ENCODE measurements at places on chromosomes 12 and 14. TPM values are rescaled to one million over a fixed set of nuclear protein-coding genes. Genes with fewer than 3 reads are reported as not detected.
A peak's percentile ranks its signal among the peaks of the same experiment; 100 is the strongest.

GRCh38 chr14:33904609-33905008, 46.3 kb downstream of the EGLN3 start:
- no peaks in the 10 kb centered on the region for H3K4me1 ChIP-seq
- no peak for DNase-seq
- no peak overlapping the region for H3K4me3 ChIP-seq

DNA sequence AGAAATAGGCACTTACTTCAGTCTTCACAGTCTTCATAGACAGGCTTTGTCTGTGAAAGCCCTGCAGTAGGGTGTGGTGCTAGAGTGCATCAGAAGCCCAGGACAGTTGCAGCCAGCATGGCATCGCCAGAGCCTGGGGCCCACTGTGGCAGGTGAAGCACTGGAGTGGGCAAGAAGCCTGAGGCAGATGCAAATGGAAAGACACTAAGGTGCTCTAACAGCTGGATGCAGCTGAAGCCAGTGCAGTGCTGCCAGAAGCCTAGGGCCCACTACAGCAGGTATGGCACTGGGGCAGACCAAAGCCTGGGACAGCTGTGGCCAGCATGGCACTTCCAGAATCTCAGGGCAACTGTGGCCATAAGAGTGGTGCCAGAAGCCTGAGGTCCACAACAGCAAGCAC, 358.6 kb downstream of the SYT1 start:
- H3K27ac ChIP-seq, result no peak overlapping the region
- no peak for DNase-seq
- H3K4me1 ChIP-seq, result no peaks in the 10 kb centered on the region
- H3K4me3 ChIP-seq, result no peak overlapping the region
- no peaks in the 10 kb centered on the region for H3K27me3 ChIP-seq
- H3K36me3 ChIP-seq, result no peaks in the 10 kb centered on the region

The TSPAN19 gene
- total RNA-seq, result not detected

The CACNA1C gene
- 0.14 TPM for total RNA-seq

GRCh38 chr12:111056618-111057521, 136.5 kb upstream of the MYL2 start:
- peak overlapping the region; percentile 17 for H3K4me3 ChIP-seq
- H3K27ac ChIP-seq, result peak overlapping the region; percentile 100
- peaks cover 26% of the 10 kb centered on the region for H3K36me3 ChIP-seq

GRCh38 chr12:130398100-130398848, 60.6 kb downstream of the PIWIL1 start:
- H3K4me3 ChIP-seq, result no peak overlapping the region
- no peak for DNase-seq
- no peaks in the 10 kb centered on the region for H3K36me3 ChIP-seq
- no peak overlapping the region for H3K27ac ChIP-seq

DNA sequence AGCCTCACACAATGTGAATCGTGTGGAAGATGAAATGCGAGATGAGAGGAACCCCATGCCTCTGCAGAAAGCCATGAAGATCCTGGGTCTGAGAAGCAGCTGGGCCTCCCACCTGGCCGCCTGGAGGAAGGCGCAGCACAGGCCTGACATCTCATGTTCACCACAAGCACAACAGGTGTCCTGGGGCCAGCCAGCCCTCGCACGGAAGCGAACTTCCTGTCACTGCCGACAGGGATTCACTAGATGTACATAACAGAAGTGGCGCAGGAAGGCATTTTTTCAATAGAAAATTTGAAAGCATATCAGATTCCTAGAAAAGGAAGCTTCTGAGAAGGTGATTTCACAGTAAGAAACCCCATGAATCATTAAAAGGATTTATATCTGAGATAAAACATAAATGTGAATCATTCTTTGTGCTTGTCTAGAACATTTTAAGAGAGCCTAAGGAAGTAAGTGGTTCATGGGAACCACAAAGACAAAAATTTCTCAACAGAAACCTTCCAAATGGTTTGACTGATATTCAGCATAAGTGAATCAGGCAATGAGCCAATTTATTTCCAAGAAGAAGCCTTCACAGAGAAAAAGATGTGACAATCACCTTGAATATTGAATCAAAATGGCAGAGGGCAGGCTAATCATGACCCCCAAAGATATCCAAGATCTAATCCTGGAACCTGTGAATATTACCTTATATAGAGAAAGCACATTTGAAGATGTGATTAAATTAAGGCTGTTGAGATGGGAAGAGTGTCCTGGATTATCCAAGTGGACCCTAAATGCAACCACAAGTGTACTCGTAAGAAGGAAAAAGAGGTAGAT, 311.9 kb downstream of the DUSP6 start:
- H3K27me3 ChIP-seq, result no peaks in the 10 kb centered on the region
- peak overlapping the region; percentile 7 for H3K4me3 ChIP-seq
- peak; percentile 95 for DNase-seq
- peaks cover 68% of the 10 kb centered on the region for H3K4me1 ChIP-seq
- peaks cover 60% of the 10 kb centered on the region for H3K36me3 ChIP-seq
- H3K27ac ChIP-seq, result peak overlapping the region; percentile 92

GRCh38 chr12:1842183-1842904, 22.0 kb downstream of the LRTM2 start:
- DNase-seq, result no peak
- H3K27ac ChIP-seq, result no peak overlapping the region
- no peaks in the 10 kb centered on the region for H3K36me3 ChIP-seq
- H3K4me1 ChIP-seq, result no peaks in the 10 kb centered on the region
- peaks cover 8% of the 10 kb centered on the region for H3K27me3 ChIP-seq

DNA sequence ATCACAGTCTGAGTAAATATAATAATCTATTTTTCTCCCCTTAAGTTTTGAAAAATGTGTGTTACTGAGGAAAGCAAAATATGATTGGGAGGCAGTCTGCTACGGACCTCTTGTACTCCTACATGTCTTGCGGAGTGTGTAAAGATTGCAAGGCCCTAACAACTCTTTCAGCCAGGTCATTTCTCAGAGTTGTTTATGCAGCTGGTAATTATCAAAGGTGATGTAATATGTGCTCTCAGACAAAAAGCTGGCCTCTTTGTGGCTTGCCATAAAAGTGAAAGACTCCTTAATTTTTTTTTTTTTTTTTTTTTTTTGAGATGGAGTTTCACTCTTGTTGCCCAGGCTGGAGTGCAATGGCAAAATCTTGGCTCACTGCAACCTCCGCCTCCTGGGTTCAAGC, 40.5 kb upstream of the MON2 start:
- no peaks in the 10 kb centered on the region for H3K4me1 ChIP-seq
- H3K4me3 ChIP-seq, result no peak overlapping the region

DNA sequence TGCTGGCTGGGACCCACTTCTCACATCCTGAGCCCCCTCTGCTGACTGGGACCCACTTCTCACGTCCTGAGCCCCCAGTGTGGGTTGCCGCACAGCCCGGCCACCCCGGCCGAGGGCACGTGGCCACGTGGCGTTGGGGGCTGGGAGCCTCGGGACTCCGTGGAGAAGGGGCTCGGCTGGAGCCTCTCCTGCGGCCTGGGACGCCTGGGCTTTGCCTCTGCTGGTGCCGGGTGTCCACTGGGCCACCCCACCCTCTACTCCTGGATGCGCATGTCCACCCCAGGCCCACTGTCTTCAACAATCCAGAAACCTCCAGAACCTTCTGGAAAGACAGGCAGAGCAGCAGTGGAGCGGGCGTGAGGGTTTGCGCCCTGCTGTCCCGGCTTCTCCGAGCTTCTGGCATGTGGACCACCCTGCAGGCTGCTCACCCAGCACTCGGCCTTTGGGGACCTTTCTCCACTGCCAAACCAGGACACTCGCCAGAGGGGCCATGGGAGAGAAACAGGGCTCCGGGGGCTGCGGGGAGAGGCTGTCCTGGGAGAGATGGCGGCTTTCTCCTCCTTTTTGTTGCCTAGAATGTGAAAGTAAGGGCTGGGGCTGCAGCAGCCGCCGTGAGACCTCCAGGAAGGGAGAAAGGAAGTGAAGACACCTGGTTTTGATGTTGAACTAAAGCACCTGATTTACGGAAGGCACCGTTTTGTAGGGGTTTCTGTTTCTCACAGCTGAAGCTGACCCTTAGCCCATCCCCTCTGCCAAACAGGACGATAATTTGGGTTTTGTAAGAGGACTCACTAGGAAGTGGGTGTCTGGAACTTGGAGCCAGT, 30.0 kb downstream of the NOC4L start:
- H3K27me3 ChIP-seq, result peaks cover 18% of the 10 kb centered on the region
- H3K27ac ChIP-seq, result peak overlapping the region; percentile 24
- H3K36me3 ChIP-seq, result no peaks in the 10 kb centered on the region
- H3K4me1 ChIP-seq, result peaks cover 27% of the 10 kb centered on the region
- no peak for DNase-seq

The NTF3 gene
- total RNA-seq, result not detected

The GLS2 gene
- total RNA-seq, result 1.1 TPM

GRCh38 chr14:30855345-30856037, 18.9 kb upstream of the COCH start:
- H3K27me3 ChIP-seq, result peaks cover 18% of the 10 kb centered on the region
- no peak overlapping the region for H3K4me3 ChIP-seq
- no peak for DNase-seq
- H3K27ac ChIP-seq, result no peak overlapping the region
- H3K4me1 ChIP-seq, result peaks cover 9% of the 10 kb centered on the region

The CABP1 gene
- not detected for total RNA-seq

DNA sequence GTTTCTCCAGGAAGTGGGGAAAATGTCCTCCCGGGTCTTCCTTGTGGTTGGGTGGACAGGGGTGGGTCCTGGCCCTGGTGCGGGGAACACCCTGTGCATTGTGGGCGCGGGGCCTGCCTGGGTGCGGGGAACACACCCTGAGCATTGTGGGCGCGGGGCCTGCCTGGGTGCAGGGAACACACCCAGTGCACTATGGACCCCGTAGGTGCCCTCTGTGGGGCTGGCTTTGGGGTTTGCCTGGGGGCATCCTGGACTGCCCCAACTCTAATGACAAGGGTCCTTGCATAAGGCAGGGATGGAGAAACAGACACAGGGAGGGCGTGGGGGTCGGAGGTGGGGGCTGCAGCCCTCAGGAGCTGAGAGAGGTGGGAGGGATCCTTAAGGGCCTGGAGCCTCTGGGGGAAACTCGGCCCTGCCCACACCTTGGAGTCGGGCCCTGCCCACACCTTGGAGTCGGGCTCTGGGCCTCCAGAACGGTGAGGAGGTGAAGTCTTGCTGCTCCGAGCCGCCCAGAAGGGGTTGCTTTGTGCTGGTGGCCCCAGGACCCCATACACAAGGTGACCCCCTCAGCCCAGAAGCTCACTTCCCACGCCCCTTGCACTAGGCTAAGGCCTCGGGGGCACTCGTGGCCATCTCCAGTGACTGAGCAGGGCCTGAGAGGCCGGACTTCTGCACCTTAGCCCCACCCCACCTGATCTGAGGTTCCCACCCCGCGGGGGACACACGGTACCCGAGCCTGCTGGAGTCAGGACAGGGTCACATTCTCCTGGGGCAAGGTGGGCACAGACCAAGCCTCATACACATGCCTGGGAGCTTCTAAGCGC, 69.3 kb downstream of the GALNT9 start:
- H3K36me3 ChIP-seq, result no peaks in the 10 kb centered on the region
- H3K27me3 ChIP-seq, result no peaks in the 10 kb centered on the region
- no peaks in the 10 kb centered on the region for H3K4me1 ChIP-seq
- no peak for DNase-seq
- no peak overlapping the region for H3K4me3 ChIP-seq
- no peak overlapping the region for H3K27ac ChIP-seq

The PZP gene
- not detected for total RNA-seq

- H3K36me3 ChIP-seq, result no peaks in the 10 kb centered on the region
- no peaks in the 10 kb centered on the region for H3K27me3 ChIP-seq
- H3K4me1 ChIP-seq, result no peaks in the 10 kb centered on the region
- no peak for DNase-seq
- no peak overlapping the region for H3K27ac ChIP-seq
Observed at GRCh38 chr14:105839425-105840265, 313.3 kb downstream of the TMEM121 start.

GRCh38 chr12:71268598-71269280, 110.9 kb upstream of the TSPAN8 start:
- H3K27me3 ChIP-seq, result no peaks in the 10 kb centered on the region
- H3K4me3 ChIP-seq, result no peak overlapping the region
- DNase-seq, result no peak
- H3K36me3 ChIP-seq, result no peaks in the 10 kb centered on the region
- H3K27ac ChIP-seq, result no peak overlapping the region

The LRRC10 gene
- total RNA-seq, result not detected

- no peaks in the 10 kb centered on the region for H3K27me3 ChIP-seq
- H3K36me3 ChIP-seq, result no peaks in the 10 kb centered on the region
- H3K4me3 ChIP-seq, result no peak overlapping the region
- H3K27ac ChIP-seq, result no peak overlapping the region
- no peaks in the 10 kb centered on the region for H3K4me1 ChIP-seq
- no peak for DNase-seq
Observed at GRCh38 chr14:86430853-86431252, 900.9 kb downstream of the FLRT2 start.

DNA sequence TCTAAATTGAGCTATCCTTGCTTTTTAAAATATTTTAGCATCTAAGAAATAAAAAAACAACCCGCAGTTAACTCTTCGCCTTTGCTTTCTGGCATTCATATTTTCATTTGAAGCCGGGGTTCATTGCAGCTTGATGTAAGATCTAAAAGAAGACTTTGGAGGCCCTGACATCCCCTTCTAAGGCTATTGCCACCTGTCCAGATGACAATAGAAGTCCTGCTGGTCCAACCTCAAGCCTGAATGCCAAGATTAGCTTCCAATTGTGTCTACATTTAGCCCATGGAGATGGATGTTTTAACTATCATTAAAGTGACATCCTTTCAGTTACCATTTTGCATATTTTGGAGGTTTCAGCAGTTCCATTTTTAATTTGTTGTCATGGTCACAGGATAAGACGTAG, 51.6 kb upstream of the ATP2A2 start:
- peaks cover 28% of the 10 kb centered on the region for H3K27me3 ChIP-seq
- H3K4me3 ChIP-seq, result no peak overlapping the region
- no peaks in the 10 kb centered on the region for H3K4me1 ChIP-seq
- H3K36me3 ChIP-seq, result no peaks in the 10 kb centered on the region

- no peak overlapping the region for H3K27ac ChIP-seq
- H3K4me3 ChIP-seq, result peak overlapping the region; percentile 57
- H3K27me3 ChIP-seq, result peaks cover 61% of the 10 kb centered on the region
- H3K4me1 ChIP-seq, result peaks cover 9% of the 10 kb centered on the region
- DNase-seq, result no peak
Observed at GRCh38 chr14:102927878-102928411, 5.5 kb downstream of the AMN start.

DNA sequence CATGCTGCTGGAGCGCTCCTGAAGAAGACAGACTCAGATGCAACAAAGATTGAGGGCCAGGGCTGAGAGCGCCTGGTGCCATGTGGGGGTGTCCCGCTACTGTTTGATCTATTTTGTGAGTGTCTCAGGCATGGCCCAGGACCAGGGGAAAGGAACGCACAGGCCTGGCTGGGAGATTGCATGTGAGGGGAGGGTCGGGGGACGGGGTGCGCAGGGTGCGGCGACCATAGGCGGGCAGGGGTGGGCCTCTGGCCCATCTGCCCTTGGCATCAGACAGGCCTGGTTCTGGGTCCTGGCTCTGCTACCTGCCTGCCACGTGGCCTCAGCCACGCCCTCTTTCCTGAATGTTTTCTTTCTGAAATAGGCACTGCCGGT, 47.5 kb downstream of the BEGAIN start:
- H3K4me3 ChIP-seq, result no peak overlapping the region
- H3K27me3 ChIP-seq, result no peaks in the 10 kb centered on the region

GRCh38 chr12:105384916-105385535, 54.5 kb downstream of the C12orf75 start:
- H3K4me3 ChIP-seq, result no peak overlapping the region
- no peak overlapping the region for H3K27ac ChIP-seq
- H3K27me3 ChIP-seq, result no peaks in the 10 kb centered on the region
- no peak for DNase-seq
- H3K36me3 ChIP-seq, result no peaks in the 10 kb centered on the region

The GPR132 gene
- total RNA-seq, result 49.4 TPM

The GTF2H3 gene
- total RNA-seq, result 49.6 TPM
